ENCODE measurements at places on chromosomes 16 and 17.

- no peak for DNase-seq
Observed at GRCh38 chr16:79587296-79587695, 13.2 kb downstream of the MAF start.

GRCh38 chr16:15033309-15033707 lies 22.6 kb downstream of the NTAN1 start:
- DNase-seq, result no peak

DNA sequence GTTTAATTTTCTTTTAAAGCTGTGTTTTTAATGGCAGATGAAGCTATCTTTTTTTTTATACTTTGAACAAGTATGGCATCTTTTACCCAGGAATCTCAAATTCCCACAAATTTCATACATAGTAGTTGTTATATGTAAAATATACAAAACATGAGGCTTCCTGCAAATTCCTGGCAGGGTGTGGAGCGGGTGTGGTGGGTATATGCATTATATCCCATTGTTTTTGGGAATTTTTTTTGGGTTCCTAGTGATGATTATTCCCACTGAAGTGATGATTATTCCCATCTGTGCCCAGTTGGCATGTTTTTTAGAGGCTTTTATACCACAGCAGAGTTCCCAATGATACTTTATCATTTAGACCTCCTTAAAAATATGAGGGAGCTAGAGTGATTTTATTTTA lies 320.4 kb downstream of the ZFHX3 start:
- DNase-seq, result no peak

GRCh38 chr16:81277541-81278080 lies 37.2 kb upstream of the GAN start:
- no peak for DNase-seq

GRCh38 chr17:72125742-72126141 lies 4.9 kb downstream of the SOX9 start:
- peak; percentile 45 for DNase-seq

DNA sequence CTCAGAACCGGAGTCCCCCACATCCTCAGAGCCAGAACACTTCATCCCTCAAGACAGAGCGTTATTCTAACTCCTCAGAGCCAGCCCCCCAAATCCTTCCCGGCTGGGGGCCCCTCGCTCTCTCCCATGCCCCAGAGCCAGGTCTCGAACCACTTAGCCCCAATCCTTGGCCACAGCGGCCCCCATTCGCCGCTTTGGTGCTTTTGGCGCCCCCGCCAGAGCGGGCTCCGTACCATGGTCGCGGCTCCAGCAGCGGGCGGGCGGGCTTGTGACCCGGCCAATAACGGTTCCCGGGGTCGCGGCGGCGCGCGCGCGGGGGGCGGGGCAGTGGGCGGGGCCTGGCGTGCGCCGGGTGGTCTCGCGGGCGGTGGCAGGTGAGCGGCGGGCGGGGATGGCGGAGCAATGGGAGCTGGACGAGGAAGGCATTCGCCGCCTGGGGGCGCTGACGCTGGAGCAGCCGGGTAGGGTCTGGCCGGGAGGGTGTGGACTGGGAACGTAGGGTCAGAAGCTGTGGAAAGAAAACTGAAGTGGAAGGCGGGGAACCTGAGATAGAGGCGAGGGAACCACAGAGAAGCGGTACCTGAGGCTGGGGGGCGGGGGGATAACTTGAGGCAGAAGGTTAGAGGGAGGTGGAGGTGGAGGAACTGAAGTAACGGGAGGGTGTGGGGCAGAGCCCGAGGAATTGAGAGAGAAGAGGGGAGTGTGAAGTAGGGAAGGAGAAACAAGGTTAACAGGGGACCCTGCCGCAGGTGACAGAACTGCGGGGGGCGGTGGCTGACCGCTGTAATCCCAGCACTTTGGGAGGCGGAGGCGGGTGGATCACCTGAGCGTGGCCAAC lies at the start of the genes KCTD19 and LRRC36:
Gene KCTD19 (minus strand): TSS at position 270 of the 838 bp plus-strand sequence. CDS start 34 bp downstream, at position 236.
Gene LRRC36 (plus strand): TSS at position 344 of the 838 bp plus-strand sequence. CDS start 48 bp downstream, at position 392.
- peak; percentile 24 for DNase-seq

DNA sequence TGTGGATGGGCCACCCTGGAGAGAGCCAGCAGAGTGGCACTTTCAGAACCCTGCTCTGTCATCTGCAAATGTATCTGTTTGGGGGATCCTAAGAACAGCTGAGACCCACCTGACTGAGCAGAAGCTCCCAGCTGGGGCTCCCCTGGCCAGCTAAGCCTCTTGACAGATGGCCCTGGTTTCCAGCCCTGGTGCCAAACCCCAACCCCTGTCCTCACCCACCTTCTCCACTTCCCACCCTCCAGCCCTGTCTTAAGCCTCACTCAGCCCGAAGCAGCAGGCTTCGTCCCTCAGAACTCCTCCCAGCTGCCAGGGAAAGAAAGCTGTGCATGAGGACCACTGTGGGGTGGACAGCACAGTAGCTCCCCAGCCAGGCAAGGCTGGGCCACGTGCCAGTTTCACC lies 3.5 kb upstream of the KRT9 start:
- no peak for DNase-seq

DNA sequence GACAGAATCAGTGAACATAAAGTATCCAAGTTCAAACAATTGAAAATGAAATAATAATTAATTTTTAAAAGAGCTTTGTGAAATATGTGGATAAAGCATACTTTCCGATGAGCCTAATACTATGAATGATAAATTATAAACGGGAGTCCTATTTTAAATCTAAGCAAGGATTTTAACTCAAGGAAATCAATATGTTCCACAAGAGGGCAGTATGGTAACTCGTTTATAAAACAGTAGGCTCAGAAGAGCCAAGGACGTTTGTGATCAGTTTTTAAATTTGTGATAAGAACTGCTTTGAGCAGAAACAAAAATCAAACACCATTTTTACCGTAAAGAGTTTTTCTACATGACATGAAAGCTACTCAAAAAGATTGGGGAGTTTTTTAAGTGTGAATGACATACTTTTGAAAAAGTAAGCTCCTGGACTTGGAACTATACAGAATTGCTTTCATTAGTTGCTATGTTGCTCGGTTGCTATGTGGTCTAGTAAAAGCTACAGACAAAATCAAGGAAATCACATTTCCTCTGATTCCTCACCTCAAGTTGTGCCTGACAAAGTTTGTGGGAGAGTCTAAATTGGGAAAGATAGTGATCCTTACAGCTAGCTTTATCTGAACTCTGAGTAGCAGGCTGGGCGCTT lies 11.8 kb upstream of the TEKT1 start:
- DNase-seq, result peak; percentile 68

- DNase-seq, result no peak
Observed at GRCh38 chr17:12745486-12745885, 43.8 kb upstream of the ARHGAP44 start.

- peak; percentile 14 for DNase-seq
Observed at GRCh38 chr17:37261286-37261685, 114.5 kb upstream of the C17orf78 start.

DNA sequence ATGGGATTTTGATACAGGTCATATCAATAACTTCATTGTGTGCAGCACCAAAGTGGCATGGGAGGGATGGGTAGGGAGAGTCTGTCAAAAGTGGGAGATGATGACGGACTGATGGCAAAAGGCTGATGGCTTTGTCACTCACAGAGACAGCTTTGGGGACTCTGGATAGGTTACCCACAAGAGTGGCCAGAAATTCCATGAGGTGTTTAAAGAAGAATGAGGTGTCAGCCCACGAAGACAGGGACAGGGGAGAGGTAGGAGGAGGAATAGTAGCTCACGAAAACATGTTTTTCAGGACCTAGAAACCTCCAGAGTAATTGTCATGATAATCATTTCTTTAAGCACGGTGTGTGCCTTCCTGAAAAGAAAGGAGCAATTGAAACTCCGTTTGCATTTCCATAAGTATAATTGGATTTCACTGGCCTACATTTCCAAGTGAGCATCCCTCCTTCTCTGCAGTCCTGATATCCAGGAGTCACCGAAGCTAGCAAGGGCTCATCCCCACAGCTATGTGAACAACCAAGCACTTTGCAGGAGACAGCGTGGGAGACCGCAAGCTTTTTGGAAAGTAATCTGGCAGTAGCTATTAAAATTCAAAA lies 60.0 kb downstream of the HSD17B2 start:
- no peak for DNase-seq

DNA sequence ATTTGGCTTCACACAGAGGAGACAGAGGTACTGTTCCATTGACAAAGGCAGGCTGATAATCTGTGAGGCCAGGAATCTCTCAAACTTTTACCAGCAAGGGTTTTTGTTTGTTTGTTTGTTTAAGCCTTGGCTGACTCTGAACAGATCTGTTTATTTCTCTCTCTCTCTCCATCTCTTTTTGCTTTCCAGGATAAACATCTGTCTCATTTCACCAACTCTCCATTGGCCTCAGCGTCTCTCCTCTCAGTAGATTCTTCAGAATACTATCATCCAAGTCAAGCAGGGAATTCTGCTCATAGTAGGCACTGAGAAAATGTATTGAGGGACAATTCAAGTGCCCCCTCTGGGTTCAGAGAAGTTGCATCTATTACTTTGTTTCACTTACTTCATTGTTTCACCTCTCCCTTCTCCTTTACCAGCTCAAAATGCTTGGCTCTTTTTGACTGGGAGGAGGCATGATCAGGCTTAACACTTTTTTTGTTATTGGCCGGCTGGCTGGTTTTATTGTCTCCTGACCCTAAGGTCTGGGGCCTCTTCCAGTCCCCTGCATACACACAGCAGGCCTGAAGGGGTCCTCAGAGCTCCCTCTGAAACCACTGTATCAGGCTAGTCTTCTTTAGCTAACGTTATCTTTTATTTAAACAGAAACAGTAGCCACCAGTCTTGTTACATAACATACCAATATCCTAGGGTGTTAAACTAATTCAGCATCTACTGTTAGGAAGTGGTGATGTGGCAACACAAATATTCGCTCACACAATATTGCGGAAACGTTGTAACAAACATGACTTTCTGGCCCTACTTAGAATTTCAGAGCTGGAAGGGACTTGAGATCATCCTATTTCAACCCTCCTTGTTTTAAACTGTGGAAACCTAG lies 2.0 kb upstream of the YPEL2 start:
- peak; percentile 81 for DNase-seq

DNA sequence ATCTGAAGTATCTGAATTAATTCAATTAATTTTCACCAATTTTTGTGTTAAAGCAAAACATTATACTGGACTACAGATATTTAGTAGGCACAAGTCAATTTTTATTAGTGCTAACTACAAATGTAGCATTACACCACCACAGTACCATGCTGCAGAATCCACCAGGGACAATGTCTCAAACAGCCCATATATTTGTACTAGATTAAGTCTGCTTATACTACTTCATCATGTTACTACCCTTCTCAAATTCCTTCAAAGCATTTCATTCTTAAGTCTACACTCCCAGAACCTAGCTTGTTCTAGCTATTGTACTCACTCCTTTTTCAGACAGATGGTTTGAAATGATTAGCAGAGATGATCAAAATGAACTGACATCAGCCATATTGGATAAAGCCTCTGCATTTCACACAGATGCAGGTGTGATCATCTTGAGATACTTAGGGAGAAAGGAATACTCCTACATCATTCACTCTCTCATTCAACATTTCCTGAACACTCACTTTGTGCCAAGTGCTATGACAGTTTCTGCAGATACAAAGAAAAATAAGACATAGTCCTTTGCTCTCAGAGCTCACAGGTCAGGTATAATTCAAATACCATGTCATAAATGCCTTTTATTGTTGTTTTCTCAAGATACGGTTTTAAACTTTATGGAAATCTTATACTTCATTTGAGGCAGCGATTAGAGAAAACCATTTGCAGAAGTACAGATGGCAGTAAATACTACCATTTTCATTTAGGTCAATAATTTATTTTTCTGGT lies 47.7 kb downstream of the SMURF2 start:
- DNase-seq, result no peak

DNA sequence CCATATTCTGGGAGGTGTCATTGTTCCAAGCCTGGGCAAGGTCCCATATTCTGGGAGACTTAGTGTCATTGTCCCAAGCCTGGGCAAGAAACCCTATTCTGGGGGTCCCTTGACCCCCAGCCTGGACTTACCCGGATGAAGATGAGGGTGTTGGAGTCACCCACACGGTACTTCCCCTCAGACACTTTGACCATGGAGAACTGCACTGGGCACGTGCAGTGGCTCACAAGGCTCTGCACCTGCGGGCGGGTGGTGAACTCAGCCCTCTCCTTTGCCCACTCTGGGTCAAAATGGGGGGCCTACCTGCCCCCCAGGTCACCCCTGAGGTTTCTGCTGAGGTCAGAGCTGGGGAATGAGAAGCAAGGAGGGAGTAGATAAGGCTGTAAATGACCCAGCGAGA lies 4.1 kb downstream of the GAS2L2 start:
- no peak for DNase-seq

DNA sequence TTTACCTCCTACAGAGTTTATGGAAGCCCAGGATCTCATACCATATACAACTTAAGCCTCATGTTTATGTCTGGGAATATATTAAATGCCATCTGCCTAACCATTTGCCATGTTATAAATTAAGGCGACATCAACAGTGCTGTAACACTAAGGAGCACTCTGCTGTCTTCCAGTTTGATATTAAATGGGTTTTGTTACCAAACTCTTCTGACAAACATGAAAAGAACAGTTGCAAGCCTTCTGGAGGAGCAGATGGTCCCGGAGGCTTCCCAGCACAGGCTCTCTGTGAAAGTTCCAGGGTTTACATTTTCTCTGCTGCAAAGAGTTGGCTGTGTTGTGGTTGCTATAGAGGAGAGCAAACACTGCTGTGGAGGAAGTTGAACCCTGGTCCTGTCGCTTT lies 545.3 kb upstream of the SALL1 start:
- no peak for DNase-seq

GRCh38 chr16:85320677-85321385 lies 208.6 kb upstream of the CIBAR2 start:
- DNase-seq, result no peak

- DNase-seq, result no peak
Observed at GRCh38 chr16:85602402-85603202, 10.5 kb upstream of the GSE1 start.

- DNase-seq, result no peak
Observed at GRCh38 chr16:27841061-27841801, 222.3 kb downstream of the GSG1L start.

DNA sequence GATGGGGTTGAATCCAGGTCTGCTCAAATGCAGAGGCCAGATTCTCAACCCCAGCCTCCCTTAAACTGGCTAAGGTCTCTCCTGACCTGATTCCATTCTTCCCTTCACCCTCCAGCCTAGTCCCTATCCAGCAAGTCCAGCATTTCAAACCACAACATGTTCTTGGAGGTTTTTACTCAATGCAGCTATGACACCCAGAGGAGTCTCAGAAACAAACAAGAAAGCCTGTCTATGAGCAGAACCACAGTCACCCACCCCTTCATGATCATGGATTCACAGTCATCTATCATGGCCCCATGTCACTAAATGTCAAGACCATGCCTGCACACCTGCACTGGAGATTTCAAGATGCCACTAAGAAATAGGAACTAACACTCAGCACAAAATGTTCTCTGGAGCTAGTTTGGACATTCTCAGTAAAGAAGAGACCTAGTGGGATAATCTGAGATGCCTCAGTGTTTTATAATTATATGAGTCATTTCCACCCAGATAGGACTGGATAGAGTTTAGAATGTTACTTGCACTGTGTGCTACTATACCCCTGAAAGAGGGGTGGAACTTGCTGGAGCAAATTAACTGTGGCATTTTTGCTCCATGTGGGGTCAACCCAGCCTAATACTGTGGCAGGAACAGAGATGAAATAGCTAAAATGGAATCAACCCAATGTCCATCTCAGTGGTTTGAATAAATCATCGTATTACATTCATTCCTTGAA lies 9.5 kb upstream of the METTL22 start:
- DNase-seq, result peak; percentile 54

- no peak for DNase-seq
Observed at GRCh38 chr17:1936766-1937165, 88.4 kb downstream of the RTN4RL1 start.

- no peak for DNase-seq
Observed at GRCh38 chr17:78174346-78174869, 6.0 kb downstream of the SYNGR2 start.

- DNase-seq, result no peak
Observed at GRCh38 chr17:17472333-17472920, 4.4 kb upstream of the MED9 start.
